ENCODE measurements at places on chromosomes 2 and 18.

- no peak for DNase-seq
Observed at GRCh38 chr2:209610631-209611030, 161.0 kb upstream of the UNC80 start.

DNA sequence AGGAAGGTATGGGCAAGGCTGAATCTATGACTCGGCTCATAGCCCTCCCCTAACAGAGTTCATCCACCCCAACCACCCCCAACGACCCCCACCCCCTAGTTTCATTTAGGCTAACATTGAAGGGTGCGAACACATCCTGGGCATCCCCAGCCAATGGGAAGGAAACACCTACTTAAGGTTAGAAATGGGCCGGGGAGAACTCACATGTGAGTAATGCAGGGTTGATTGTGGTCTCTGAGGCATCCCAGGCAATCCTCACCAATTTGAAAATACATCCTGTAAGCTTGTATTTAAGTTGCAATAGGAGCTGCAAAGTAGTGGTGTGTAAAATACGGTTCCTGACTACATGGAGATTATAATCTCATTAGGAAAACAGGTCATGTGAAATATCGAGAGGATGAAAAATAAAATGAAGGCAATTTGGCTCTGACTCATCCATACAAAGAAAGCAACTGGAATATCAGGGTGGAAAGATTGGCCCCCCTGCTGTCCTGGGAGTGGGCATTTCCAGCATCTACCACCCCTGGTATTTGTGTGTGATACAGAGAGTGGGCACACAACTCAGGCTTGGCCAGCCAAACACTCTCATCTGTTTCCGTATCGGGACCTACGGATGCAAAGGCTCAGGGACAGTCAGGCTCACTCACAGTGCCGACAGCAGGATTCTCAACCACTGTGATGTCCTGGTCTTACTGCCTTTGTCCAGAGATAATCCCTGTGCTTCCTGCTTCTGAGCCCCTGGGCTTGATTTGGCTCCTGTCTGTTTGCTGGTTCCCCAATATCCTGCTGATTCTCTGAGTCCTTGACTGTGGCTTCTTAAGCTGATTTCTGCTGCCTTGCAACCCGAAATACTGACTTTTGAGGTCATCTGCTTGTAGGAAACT lies 90.0 kb upstream of the NCKAP5 start:
- no peak for DNase-seq

GRCh38 chr2:234137400-234138014 lies 87.0 kb downstream of the SPP2 start:
- no peak for DNase-seq

- DNase-seq: no peak
Observed at GRCh38 chr2:226934546-226935201, 98.8 kb downstream of the RHBDD1 start.

DNA sequence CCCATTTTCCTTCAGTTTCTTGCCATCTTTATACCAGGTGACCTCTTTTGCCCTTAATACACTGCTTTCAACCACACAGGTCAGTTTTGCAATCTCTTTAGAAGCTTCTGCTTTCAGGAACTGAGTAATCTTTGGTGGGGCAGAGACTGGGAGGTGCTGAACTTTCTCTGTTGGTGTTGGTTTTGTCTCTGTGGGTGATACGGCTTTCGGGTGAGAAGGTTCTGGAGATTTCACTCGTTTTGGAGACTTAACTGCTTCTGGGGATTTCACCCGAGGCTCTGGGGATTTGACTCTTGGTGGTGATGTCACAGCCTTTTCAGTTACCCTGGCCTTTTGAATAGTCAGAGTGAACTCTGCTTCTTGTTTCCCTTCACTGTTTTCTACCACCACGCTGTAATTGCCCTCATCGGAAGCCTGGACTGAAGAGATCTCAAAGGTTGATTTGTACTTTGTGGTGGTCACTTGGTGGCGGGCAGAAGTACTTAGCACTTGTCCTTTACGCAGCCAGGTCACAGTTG lies 50.4 kb downstream of the PLEKHA3 start:
- no peak for DNase-seq

- no peak for DNase-seq
Observed at GRCh38 chr2:171879865-171880264, 14.2 kb downstream of the SLC25A12 start.

DNA sequence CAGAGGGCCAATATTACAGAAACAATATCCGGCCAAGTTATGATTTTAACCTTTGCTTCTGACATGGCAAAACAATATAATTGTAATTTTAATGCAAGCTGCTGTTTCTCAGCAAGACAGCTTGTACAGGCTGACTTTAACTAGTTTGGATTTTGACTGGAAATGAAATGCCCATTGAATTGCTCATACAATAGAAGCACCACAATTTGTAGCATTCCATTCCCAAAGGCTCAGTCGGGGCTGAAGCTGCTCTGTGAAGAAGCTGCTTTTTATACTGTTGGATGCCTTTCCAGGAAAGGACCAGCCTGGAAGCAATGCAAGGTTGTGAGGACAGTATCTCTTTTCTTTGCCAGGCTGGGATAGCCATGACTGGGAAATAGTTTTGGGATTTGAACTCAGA lies 677.0 kb upstream of the FANCL start:
- DNase-seq: no peak

DNA sequence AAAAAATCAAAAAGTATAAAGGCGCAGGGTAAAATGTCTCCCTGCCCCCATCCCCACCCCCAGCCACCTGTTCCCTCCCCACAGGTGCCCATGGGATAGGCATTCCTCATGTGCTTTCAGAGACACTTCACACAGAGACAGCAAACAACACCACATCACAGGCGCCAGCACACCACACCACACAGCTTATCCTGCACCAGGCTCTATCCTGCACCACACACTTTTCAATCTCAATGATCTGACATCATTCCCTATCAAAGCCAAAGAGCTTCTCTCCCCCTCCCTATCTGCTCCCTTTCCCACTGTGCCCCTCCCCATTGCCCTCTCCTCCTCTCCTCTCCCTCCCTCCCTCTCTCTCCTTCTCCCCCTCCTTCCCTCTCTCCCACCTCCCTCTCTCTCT lies 15.5 kb downstream of the FAM178B start:
- DNase-seq: no peak

DNA sequence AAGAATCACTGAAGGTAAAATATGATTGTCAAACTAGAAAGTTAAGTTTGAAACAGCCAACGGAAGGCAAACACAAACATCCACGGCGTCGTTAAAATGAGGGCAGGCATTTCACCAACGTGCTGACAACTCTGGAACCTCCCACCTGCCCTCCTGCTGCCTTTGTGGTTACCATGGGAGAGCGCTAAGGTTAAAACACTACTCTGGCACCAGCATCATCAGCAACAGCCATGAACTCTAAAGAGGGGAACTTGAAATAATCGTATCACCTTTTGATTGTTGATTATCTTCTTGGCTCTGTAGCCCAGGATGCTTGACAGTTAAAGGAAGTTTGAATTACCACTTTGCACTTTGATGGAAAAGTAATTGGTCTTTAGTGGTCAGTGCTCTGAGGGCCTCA lies 34.7 kb downstream of the CYB5A start:
- DNase-seq: no peak

GRCh38 chr18:68662754-68663153 lies 52.2 kb downstream of the TMX3 start:
- DNase-seq: no peak

DNA sequence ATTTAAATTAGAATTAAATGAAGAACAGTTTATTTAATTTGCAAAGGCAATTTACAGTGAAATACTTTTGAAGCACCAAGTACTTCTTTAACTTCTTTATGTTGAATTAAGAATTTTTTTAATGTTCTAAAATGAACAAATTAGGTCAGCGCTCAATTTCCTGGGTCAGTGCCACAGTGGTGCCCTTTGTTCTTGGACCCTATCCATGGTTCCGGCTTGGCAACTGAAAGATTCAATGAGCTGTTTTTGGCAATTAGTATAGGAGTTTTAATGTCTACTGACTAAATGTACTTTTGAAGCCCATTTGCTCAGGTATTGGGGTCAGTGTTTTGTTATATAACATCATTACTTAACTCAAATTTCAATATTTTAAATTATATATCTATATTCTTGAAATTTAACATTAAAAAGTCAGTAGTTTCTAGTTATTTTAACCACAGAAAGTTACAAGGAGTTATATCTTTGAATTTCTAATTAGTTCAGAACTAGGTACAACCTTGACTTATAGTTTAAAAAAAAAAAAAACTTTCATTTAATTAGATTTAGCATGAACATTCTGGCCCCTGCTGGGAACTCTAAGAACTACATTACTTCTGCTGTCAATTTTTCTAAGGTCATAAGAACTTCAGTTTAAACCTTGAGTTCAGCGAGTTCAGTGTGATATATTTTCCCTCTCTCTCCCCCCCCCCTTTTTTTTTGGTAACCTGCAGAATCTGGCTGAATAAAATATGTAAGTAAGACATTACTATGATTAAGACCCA lies 7.6 kb upstream of the MSTN start:
- no peak for DNase-seq

- no peak for DNase-seq
Observed at GRCh38 chr2:211390536-211391188, 834.3 kb downstream of the CPS1 start.

GRCh38 chr2:203740871-203741281 lies 34.4 kb downstream of the CD28 start:
- DNase-seq: no peak

DNA sequence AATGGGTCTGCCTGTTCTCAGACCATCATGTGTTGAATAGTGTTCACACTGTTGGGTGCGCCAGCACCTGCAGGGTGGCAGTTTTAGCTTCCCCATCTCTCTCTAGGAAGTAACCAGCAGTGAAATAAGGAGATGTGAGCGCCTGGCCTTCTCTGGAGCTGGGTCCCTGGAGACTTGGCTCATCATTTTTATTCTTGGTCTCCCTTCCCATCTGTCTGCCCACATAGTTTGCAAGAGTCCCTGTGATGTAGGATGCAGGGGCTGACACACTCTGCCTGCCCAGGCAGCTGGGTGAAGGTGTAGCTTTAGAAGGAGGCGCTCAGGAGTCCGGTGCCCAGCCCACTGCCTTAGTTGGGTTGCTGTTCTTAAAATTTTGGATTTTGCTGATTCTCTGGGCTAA lies 172.2 kb downstream of the LDLRAD4 start:
- no peak for DNase-seq

DNA sequence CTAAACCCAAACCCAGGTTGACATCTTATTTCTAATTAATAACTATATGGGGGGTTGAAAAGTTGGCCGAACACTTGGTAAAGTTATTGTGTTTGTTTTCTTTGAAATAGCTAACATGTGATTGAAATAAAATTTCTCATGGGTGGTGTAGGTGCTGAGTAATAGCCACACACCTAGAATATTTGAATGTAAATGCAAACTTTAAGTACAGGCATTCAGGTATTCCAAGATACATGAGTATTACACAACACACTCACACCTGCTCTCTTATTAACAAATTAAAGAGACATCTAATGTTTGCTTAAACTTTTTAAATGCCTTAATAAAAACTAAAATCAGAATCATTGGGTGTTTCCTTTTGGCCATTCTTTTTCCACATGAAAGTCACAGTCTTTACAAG lies 165.5 kb downstream of the EHBP1 start:
- no peak for DNase-seq

Data from frontal cortex (tissue), 4 donors.